ENCODE measurements at places on chromosomes 5 and 9.
A peak's percentile ranks its signal among the peaks of the same experiment; 100 is the strongest.

DNA sequence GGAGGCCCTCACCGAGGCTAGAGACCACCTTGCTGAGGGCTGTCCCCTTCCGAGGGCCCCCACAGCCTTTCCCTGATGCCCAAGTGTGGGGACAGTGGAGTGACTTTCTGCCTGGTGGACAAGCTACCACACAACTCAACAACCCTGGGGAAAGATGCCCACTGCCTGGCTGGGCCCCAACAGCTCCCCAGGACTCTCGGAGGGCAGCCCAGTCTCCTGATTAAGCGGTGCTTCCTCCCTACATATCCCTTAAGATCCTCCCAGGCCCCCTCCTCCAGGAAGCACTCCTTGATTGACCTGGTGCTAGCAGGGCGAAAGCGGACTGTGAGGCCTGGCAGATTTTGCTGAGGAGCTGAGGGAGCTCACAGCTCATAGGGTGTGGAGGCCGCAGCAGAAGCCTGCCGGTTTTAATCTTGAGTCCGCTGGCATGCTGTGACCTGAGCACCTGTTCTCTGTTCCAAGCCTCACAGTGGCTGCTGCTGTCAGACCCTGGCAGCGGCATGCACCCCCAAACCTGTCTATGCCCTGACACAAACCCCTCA, 2.2 kb downstream of the NSMF start:
- DNase-seq = no peak

DNA sequence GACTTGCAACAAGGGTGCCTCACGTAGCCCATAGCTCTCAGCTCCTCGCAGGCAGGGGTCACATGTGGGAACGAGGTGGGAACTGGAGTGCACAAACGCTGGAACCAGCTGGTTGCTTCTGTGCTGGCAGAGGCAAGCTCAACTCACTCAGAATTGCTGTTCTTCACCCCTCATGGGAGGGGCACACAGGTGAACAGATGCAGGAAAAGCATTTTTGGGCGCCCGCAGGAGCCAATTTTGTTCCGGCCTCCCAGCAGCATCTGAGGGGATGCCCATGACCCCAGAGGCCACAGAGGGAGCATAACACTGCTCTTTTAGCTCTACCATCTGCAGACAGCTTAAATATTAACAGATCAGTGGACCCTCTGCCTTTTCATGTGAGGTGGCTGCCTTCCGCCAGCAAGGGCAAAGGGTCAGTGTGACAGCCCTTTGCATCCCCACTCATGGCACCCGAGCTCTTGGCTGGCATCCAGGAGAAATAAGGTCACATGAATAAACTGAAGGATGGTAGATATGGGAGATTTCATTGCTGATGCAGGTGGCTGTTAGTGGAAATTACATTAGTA, 196.2 kb downstream of the SLCO4C1 start:
- no peak for DNase-seq

- DNase-seq = no peak
Observed at GRCh38 chr5:72433522-72433921, 73.7 kb downstream of the ZNF366 start.

DNA sequence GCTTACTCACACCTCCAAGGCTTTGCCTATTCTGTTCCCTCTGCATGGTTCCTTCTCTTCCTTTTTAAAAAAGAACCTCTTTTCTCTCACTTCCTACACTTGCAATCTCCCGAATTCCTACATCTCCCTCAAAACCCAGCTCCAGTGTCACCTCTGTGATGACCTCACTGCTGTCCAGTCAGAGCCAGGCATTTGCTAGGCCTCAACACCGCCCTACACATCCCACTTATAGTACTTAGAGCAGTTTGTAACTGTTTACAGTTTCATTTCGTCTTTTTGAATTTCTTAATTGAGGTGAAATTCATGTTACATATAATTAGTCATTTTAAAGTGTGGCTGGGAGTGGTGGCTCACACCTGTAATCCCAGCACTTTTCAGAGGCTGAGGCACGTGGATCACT, 30.8 kb downstream of the CD14 start:
- no peak for DNase-seq

GRCh38 chr9:130196643-130197042, 24.4 kb downstream of the NCS1 start:
- no peak for DNase-seq

- DNase-seq = no peak
Observed at GRCh38 chr9:30677221-30677620, 1707.2 kb upstream of the ACO1 start.

DNA sequence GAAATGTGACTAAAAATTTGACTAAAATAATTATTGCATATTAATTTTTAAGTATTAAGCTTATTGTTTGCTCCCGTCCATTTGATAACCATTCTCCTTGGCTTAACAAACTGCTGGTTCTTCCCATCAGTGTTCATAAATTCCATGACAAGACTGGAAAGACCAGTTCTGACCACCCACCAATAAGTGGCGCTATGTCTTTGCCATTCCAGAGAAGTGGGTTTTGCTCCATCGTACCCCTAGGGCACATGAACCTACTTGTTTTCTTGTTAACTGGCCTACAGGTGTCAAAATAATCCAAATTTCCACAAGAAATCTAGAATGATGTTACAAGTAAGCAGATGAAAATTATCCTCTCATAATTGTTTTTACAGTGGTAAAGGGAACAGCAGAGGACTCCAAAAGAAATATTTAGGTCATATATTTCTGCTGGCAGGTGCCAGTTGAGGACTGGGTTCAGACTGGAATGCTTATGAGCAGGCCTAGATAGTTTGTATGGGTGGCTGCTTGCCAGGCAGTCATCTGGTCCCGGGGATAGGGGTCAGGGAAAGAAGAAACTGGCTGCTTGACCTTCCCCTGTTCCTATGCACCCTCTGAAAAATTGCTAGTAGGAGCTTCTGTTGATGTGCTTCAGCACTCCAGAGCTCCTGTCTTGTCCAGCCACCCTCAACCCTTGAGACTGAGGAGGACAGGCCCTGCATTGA, 283.1 kb upstream of the ADAMTSL1 start:
- no peak for DNase-seq

DNA sequence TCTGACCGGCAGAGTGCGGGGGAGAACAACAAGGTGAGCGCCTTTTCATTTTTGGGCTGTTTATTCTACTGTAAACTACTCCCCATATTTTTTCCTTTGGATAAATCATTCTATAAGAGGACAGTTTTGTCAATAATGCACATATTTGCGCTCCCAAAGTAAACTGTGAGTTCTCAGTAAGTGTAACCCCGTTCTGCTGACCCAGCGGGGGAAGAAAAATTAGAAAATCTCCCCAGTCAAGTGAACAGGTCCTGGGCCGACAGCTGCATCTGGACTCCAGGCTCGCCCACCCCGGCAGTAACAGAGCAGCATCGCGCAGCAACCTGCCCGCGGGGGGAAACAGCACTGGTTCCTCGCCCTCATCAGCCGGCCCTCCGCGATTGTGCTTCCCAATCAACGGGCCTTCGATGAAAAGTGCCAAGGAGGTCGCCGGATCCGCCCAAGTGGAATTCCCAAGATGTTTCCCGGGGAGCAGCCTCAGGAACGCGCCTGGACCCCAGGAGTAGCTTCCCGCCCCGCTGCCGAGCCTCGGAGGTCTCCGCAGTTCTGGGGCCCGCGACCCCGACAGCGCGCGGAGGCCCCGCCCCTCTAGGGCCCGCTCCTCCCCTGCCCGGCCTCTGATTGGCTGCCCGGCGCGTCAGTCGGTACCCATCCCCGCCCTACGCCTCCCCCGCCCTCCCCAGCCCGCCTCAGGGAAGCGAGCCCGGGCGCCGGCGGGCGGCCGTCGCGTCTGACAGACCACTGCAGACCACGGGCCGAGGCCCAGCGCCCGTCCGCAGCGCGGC, at the start of gene OTULINL:
Gene OTULINL, plus strand, starts transcription at position 687 of the 785 bp plus-strand sequence. CDS start 103 bp downstream, outside the sequence.
- DNase-seq = peak; percentile 74

DNA sequence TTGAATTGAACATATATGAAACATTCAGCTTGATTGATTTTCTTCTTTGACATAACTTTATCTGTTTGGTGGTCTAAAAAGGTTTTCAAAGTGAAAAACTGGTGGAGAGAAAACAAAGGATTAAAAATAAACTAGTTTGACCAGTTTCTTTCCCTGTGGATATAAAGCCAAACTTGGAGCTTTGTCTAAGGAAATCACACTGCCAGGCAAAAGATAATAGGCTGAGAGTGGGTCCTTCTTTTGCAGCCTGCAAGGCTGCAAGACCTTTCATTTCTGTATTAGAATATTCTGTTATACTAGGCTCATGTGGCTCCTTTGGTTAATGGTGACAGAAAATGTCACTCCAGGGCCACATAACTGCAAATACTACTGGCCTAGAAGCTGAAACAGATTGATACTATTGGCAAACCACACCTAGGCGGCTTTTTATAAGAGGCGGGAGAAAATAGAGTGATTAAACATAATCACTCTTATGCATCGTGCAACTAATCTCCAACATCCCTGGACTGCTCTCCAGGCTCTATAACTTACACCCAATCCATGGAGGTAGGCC, 129.1 kb upstream of the ZNF462 start:
- no peak for DNase-seq

DNA sequence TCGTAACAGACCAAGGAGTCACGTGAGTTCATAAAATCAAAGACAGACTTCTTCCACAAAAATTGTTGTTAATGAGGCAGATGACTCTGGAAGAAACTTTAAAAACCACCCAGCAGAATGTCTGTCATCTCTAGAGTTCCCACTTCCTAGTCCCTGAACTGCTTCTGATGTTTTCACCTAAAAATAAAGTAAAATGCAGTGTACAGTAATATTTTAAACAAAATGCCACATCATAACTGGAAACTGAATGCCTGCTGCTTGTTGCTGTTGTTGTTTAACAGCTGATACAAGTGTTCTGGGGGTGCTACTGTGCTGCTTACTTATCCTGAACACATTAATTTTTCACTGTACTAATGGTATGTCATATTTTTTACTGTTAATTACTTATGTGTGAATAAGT, 577.2 kb downstream of the MTRR start:
- DNase-seq = no peak

GRCh38 chr9:12705738-12706391, 12.7 kb downstream of the TYRP1 start:
- DNase-seq = no peak

DNA sequence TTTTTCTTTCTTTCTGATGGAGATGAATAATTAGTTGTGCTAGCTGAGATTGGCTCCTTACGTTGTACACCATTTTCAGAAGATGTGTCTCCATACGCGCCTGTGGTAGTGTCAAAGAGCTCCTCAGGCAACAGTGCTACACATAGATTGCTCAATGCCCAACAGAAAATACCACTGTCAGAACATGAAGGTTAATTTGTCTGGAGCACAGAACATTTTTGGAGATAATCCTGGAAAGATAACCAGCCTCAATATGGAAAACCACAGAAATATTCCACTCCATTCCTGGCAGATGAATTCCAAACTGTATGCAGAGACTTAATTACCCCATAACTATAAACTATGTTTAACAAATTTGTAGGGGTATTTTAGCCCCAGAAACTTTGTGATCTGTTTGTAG, 233.6 kb downstream of the MARCHF11 start:
- DNase-seq = no peak

DNA sequence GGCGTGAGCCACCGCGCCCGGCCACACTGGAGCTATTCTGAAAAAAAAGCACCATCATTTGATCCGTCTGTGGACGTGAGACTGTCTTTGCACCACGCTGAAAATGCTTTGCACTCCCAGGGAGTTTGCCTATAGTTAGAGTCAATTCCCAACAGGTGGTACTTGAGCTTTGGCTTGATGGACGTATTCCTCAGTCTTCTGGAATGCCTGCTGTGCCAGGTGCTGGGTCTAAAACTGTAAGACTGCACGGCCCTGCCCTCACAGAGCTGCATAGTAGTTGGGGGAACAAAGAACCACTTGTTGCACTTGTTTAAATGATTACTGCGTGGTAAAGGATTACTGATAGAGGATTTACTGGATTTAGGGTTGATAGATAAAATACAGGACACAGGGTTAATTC, 3.4 kb upstream of the CCNO start:
- DNase-seq = no peak

DNA sequence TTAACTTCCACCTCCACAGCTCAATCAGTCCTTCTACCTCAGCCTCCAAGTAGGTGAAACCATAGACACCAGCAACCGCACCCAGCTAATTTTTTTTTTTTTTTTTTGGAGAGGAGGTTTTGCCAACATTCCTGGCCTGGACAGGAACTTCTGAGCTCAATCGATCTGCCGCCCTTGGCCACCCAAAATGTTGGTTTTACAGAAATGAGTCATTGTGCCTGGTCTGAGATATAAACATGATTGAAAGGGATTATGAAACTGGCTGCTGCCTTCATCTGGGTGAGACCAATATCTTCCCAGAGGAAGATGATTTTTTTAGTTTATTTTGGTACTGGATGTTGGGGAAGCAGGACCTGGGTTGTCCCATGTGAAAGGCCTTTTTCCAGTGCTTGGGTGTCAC, 9.2 kb downstream of the TAF11L12 start:
- DNase-seq = no peak

DNA sequence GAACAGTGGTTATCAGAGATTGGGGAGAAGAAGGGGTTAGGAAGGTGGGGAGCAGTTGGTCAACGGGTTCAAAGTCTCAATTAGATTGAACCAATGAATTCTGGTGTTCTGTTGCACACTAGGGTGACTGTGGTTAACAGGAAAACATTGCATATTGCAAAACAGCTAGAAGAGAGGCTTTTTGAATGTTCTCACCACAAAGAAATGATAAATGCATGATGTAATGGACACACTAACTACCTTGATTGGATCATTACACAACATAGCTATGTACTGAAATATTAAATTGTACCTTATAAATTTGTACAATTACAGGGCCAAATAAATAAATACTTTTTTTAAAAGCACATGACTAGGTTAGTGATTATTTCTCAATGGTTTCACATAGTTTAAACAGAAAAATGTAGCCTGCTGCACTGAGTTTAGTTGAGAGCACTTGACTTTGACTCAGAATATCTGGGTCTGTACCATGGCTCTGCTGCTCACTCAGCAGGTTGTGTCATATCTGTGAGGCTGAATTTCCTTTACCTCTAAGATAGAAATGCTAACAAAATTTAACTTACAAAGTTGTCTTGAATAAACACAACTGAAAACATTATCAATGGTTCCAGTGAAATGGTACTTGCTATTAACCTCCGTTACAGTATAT, 30.4 kb downstream of the NUDT12 start:
- DNase-seq = no peak

GRCh38 chr5:10288592-10289219, 19.0 kb downstream of the CMBL start:
- no peak for DNase-seq

DNA sequence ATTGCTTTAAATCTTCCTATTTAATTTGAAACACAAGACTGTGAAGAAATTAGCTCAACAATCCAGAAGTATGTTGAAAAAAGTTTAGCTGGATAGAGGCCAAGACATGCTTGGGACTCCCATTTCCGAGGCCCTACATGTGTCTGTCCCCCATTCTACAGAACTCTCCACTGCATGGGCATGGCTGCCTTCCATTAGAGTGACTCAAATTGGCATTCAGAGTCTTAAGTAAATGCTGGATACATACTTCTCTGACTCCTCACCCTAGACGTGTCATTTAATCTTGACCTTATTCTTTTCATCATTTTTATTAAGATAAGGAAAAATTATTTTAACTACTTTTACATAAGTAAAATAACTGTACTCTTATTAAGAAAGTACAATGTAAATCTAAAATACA, 530.4 kb upstream of the CDH9 start:
- DNase-seq = no peak
